ENCODE measurements at places on chromosomes 7 and 10. TPM values are rescaled to one million over a fixed set of nuclear protein-coding genes. Genes with fewer than 3 reads are reported as not detected.

The FAM107B gene
- total RNA-seq, result 4.8 TPM

GRCh38 chr10:17233286-17233991, 5.4 kb downstream of the VIM start:
- peak; percentile 59 for DNase-seq

The PRPS1L1 gene
- total RNA-seq, result not detected

The AKR1D1 gene
- not detected for total RNA-seq

DNA sequence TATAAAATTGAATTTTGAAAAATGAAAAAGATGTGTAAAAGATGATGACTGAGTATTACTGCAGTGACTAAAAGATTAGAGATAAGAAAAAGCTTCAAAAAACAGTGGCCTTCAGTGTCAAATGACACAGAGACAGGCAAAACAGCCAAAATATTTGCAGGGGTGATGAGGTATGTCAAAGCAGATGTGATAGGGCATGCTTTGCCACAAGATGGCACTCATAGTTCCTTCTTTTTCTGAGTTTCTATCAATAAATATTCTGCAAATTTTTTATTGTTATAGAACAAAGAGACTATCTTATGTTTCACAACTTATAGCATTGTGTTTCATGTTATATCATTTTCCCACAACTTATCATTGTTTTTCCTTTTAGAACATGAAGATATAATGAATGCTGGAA, 344.1 kb upstream of the HPS1 start:
- no peak for DNase-seq

GRCh38 chr10:102342458-102342857, 53.0 kb upstream of the NFKB2 start:
- no peak for DNase-seq

DNA sequence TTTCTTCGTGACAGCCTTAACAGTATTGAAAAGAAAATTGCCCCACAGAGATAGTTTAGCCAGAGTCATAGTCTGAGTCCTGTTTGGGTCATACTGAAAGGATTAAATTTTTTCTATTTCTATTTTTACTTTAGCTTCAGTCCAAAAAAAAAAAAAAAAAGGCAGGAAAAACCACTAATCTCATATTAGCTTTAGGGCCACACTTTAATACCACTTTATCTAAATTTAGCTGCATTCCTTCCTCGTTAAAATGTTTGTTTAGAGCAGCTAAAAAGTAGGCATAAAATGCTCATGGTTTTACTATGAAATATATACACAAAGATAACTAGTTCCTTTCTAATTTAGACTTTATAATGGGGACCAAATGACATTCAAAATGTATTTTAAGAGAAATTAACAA, 216.5 kb upstream of the TMEM196 start:
- DNase-seq, result no peak

DNA sequence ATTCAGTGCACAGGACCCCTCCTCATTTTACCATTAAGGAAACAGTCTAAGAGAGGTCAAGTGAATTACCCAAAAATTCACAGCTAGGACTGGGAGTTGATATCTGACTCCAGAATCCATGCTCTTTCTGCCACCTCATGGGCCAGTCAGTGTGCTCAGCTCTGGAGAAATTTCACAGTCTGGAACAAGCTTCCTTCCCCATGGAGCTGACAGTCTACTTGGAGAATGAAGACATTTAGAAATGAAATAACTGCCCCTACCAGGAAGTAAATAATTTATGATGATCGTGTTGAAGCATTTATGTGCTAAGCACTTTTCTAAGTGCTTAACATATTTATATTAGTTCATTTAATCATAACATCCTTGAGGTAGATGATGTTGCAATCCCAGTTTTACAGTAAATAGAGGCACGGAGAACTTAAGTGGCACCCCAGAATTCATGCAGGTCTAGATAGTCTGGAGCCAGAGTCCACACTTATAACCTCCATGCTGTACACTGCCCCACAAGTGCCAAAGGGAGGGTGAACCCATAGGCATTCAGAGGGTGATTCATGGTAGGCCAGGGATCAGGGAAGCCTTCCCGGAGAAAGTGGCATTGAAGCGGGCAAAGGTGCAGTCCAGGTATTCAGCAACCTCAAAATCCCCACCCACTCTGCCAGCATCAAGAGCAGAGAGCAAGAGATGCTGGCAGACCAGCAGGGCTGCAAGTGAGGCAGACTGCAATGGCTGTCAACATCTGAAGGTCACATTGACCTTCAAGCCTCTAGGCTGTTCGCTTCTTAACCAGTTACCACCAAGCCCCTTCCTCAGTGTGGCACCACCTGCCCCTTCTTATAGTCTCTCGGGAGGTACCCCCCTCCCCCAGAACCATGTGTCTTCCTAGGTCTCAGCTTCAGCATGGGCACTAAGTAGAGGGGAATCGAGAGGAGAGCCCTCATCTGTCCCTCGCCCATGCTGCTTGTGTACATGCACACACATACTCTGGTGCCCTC, 38.4 kb upstream of the LRRC4 start:
- DNase-seq, result no peak

- DNase-seq, result peak; percentile 81
Measured at GRCh38 chr7:112994656-112995055, 92.0 kb downstream of the GPR85 start.

The R3HCC1L gene
- total RNA-seq, result 10.8 TPM

GRCh38 chr7:34074421-34074820, 169.1 kb downstream of the BMPER start:
- DNase-seq, result no peak

- peak; percentile 5 for DNase-seq
Measured at GRCh38 chr7:152025937-152026890, 740 bp downstream of the GALNT11 start.

GRCh38 chr10:91816981-91817380, 18.8 kb downstream of the TNKS2 start:
- no peak for DNase-seq

- DNase-seq, result no peak
Measured at GRCh38 chr10:49283491-49283890, 15.5 kb upstream of the C10orf71 start.

- no peak for DNase-seq
Measured at GRCh38 chr10:70404787-70405036, 767 bp downstream of the EIF4EBP2 start.

- DNase-seq, result no peak
Measured at GRCh38 chr7:107785170-107785569, 17.9 kb downstream of the SLC26A3 start.

GRCh38 chr7:29878081-29878688, 71.9 kb downstream of the WIPF3 start:
- peak; percentile 55 for DNase-seq

GRCh38 chr7:7178906-7179305, 3.4 kb upstream of the C1GALT1 start:
- peak; percentile 14 for DNase-seq

The SPDYE16 gene
- total RNA-seq, result 0.09 TPM

The STEAP2 gene
- 28.4 TPM for total RNA-seq

DNA sequence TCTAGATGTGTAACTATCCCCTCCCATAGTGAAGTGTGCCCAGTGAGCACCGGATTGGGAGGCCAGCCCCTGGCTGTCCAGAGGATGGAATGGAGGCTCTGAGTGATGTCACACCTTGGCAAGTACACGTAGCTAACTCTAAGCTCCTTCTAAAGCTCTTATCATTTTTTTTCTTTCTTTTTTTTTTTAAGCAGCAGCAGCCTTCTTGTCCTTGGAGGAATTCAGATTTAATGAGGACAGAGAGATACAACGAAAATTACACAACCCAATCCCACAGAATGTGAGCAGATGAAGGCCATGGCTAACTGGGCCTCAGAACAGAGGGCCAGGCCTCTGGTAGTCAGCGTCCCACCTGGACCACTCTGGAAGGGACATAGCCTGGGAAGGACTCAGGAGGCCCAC, 11.3 kb downstream of the TNS3 start:
- DNase-seq, result peak; percentile 95

- peak; percentile 39 for DNase-seq
Measured at GRCh38 chr10:59954296-59954695, 47.9 kb upstream of the CCDC6 start.

DNA sequence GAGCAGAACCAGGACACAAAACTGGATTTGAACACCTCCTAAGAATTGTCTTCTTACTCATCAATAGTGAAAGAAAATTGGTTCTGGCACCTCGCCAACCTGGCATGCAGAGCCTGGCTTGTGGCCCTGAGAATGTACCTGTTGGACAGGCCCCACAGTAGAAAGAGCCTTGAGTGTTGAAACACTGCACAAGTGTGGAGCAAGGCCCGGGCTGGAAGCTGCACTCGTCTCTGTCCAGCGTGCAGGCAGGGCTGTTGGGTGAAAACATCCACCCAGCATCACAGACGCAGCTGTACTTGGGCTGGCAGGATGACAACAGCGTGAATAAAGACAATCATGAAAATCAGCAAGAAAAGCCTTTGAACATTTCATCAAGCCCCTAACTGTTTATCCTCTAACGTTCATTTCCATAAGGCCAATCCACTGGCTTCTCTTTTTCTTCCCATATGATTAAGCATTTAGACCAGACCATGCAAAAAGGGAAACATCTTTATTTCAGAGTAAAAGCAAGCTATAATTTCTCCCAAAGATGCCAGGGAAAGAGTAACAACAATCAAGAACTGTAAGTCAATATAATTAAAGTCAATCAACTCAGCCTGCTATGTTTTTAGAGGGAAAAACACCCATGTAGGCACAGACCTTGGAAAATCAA, 15.6 kb downstream of the CUBN start:
- peak; percentile 50 for DNase-seq

The SLC26A3 gene
- total RNA-seq, result not detected

Measured in fibroblast of the aortic adventitia (primary cell).